ENCODE measurements at places on chromosomes 12 and 14.
A peak's percentile ranks its signal among the peaks of the same experiment; 100 is the strongest.

DNA sequence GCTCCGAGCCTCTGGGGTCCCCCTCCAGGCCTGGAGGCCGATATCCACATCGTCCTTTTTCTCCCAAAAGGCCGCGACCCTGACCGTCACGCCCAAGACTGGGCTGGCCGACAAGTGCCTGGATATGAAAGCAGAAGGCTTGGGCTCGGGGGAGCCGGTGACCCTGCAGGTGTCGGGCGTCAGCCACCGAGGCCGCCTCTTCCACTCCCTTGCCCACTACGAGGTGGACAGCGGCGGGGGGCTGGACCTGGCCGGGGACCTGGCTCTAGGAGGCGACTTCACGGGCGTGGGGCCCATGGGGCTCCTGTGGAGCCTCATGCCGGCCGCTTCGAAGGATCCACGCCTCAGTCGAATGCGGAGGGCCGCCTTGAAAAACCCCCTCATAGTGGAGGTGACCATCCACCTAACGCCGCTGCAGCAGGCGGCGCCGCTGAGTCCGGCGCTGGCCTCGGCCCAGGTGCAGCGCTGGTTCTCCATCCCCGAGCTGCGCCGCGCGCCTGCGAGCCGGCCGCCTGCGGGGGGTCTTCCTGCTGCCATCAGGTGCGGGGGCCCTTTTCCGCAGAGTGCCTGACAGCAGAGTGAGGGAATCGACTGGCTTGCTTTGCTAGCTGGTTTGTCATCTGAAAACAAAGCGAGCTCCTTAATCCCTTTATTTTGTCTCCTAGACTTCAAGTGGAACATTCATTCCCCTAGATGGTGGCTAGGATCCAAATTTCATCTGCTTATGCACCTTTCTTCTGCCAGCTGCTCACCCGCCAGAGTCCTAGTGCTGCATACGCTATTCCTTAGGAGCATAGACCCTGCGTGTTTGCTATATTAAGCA is 10.6 kb upstream of the DNAL1 start:
- DNase-seq = peak; percentile 52

GRCh38 chr14:41000350-41000749 is 606.3 kb upstream of the LRFN5 start:
- no peak for DNase-seq

GRCh38 chr12:19507823-19508222 is 68.5 kb downstream of the AEBP2 start:
- DNase-seq = no peak

DNA sequence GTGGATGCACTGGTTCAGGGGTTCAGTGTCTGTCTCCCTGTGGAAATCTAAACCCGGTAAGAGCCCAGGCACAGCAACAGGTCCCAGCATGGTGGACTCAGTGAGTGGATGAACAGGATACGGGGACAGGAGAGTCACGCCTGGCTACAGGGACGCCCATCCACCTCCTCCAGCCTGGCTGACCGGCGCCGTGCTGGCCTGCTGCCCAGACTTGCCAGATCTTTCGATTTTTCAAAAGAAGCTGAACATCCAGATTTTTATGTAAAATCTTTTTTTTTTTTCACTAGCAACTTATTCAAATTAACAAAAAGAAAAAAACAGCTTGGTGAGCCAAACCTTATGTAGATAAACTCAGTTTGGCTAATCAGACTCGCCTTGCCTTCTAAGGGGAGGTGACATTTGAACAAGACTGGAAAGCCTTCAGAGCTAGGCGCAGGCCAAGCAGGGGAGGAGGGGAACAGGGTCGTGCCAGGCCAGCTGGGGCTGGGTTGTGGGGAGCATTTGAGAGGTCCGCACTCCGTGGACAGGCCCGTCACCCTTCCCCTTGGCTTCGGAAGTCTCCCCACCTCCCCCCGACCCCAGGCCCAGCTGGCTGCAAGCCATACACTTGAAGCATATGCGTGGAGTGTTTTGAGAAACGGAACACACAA is 87.8 kb upstream of the NCOR2 start:
- peak; percentile 71 for DNase-seq

DNA sequence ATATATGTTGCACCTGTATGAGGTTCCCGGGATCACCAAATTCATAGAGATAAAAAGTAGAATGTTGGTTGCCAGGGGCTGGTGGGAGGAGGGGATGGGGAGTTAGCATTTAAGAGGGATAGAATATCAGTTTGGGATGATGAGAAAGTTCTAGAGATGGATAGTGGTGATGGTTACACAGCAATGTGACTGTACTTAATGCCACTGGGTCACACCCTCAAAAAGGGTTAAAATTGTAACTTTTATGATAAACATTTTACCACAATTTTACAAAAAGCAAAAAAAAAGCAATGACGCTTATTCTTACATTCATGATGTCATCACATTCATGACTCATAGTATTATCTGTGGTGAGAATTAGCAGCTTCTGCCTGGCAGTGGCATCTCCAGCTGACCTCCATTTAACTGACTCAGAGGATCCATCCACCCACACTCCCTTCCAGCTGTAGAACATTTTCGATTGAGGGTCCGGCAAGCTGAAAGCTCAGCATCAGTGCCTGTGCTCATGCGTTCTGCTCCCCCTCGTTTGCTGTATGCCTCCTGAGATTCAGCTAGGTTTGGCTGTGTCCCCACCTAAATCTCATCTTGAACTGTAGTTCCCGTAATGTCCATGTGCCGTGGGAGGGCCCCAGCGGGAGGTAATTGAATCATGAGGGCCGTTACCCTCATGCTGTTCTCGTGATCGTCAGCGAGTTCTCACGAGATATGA is 64.8 kb upstream of the TMEM260 start:
- no peak for DNase-seq

DNA sequence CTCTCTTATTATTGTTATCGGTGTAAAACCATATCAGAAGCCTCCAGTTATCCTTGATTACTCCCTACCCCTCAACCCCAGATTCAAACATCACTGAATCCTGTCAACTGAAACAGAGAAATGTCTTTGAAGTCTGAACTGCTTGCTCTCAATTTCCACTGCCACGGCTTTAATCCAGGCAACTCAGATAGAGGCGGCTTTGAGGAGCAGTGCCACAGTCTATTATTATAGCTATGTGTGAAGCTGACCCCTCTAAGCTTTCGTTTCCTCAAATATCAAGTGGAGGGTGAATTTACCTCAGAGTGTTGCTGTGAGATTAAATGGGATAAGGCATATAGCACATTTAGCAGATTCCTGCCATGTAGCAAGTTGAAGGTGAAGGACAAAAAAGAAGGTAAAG is 49.0 kb upstream of the PDE3A start:
- DNase-seq = no peak

DNA sequence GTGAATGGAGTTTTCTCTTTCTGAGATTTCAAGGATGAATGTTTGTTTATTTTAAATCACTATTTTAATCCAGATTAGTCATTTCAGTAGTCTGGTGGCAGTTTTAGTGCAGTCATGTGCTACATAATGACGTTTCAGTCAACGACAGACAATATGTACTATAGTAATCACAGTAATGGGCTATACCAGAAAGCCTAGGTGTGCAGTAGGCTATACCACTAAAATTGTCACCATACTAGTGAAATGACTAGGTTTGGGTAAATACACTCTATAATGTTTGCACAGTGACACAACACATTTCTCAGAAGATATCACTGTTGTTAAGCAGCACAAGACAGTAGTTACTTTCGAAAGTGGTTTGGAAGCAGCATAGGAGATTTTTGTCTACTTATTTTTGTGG is 203.1 kb downstream of the ETNK1 start:
- DNase-seq = no peak
